ENCODE measurements at places on chromosomes 5 and 9.
A peak's percentile ranks its signal among the peaks of the same experiment; 100 is the strongest.

- peak; percentile 31 for DNase-seq
These were observed 2.9 kb upstream of the IL17B start for GRCh38 chr5:149381986-149382338.

DNA sequence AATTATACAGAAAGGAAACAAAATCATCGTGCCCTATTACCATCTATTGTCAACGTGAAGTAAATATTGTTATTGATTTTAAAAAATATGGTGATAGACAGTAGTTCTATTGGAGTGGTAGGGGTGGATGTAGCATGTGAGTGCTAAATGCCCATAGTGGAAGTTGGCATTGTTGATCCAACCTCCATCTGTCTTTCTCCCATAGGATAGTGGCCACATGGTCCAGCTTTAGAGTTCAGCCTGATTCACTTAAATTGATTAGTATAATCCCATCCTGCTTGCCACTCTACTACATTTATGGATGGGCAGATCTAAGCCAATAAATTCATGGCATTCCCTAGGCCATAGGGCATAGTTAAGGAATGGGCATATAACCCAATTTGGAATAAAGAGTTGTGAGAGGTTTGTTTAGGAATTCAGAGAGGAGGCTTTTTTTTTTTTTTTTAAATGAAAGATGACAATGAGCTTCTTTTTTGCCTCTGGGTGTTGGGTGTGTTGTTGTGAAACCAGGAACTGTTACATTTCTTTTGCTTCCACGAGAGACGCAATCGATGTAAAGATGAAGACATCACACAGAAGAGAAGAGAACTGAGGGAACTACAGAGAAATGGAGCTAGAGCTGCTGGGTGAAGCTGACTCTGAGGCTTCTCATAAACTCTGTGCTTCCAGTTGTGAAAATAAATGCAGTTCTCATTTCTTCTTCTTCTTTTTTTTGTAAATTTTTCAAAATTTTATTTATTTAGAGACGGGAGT lies 12.5 kb upstream of the CHD1 start:
- no peak for DNase-seq

DNA sequence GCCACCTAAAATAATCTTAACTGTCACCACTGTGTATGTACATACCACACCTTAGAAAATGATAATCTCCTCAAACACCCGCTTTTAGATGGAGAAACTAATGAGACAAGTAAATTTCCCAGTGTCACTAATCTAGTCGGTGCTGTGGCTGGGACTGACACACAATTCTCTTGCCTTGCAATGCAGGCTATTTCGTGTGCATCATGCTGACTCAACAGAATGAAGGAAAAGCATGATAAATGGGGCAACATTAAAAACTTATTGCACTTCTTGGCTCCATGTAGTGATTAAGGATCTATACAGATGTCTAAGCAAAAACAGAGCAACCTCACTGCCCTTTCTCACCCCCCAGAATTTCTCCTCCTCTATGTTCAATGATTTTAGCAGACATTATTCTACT lies 677.9 kb downstream of the DTWD2 start:
- no peak for DNase-seq

DNA sequence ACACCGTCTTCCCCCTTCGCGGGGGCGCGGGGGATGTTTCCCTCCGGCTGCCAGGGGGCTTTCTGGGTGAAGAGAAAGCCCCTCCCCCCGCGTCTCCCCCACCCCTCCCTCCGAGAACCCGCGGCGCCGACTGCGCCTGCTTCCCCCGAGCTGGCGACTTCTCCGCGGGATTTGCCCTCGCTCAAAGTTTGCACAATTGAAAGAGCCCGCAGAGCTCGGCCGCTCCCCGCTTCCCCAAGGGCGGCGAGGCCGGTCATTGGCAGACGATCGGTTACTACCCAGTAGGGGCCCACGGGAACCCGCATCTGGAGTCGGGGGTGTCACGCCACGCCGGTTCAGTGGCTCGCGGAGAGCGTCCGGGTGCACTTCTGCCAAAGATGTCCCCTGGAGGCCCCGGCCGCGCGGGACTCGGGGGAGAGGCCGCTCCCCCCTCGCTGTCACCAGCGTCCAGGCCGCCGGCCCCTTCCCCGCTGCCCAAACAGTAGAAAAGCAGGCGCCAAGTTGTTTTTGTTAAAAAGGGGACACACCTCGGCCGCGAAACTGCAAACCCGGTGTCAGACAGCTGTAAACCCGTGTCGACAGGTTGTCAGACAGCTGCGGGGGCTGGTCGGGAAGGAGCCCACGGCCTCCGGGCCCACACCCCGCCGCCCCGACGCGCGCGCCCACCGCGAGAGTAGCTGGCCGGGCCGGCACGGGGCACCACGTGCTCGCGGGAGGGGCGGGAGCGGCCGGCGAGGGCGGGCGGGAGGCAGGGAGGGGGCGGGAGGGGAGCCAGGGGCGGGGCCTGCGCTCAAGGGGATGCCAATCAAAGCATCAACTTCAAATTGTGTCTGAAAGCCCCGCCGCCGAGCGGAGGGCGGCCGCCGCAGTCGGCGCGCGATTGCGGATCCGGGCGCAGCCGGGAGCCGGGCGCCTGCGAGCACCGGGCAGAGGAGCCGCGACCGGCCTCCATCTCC lies at the start of gene IRX1:
IRX1 (plus strand) TSS at position 827 of the 956 bp plus-strand sequence. CDS start 274 bp downstream, outside the sequence.
- DNase-seq: no peak

GRCh38 chr5:95958310-95959014 lies 3.2 kb downstream of the ELL2 start:
- no peak for DNase-seq

DNA sequence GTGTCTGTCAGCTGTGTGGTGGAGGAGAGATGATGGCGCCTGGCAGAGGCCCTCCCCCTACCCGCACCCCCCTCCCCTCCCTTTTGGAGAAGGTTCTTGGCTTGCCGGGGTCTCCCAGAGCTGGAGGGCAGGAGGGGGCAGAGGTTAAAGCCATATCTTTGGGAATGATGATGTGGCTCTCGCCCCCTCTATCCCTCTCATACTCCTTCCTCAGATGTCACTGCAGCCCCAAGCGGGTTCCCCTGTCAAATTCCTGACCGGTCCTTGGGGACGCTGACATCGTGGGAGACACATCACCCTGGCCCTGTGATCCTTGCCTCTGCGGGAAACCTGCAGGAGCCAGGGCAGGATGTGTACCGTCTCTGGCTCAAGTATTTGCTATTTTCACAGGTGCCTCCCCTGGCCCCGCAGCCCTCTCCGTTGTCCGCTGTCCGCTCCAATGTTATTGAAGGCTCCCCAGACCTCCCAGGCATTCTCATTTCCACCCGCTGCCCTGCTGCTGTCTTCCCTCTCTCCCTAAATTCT lies 109.5 kb downstream of the FOXD1 start:
- no peak for DNase-seq

GRCh38 chr5:74950836-74951515 lies 84.8 kb upstream of the FAM169A start:
- DNase-seq: no peak

- DNase-seq: no peak
These were observed 104.2 kb upstream of the RAI14 start for GRCh38 chr5:34551911-34552433.

DNA sequence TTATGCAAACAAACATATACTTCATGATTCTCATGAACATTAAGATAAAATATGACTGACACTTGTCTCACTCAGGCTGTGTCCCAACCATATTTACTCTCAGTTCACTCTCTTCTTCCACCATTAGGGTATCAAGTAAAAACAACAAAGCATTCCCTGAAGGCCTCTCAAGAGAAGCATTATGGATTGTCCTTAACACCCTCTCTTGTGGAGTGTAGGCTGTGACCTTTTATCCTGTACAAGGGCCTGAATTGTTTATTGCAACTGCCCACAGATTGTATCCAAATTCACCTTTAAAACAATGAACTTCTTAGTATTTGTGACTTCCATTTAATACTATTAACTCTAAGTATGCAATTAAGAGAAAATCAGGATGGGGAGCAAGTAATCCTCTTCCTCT lies 78.1 kb downstream of the RICTOR start:
- no peak for DNase-seq

All from kidney glomerular epithelial cell (primary cell).